ENCODE measurements at places on chromosomes 13 and 19. TPM values are rescaled to one million over a fixed set of nuclear protein-coding genes. Genes with fewer than 3 reads are reported as not detected.

NCAN gene
- not detected for total RNA-seq

ZNF607 gene
- 2.6 TPM for total RNA-seq

PALM3 gene
- 6.6 TPM for total RNA-seq

CTXN1 gene
- 0.14 TPM for total RNA-seq

OR7C1 gene
- not detected for total RNA-seq

KIR2DL3 gene
- not detected for total RNA-seq

CDK8 gene
- total RNA-seq, result 7.6 TPM

METTL21C gene
- 0.09 TPM for total RNA-seq

CERS1 gene
- not detected for total RNA-seq

URAD gene
- not detected for total RNA-seq

ZNF230 gene
- 4.3 TPM for total RNA-seq
